Activated naive CD4-positive, alpha-beta T cell treated with anti-CD3 and anti-CD28 coated beads, Interleukin-2, amount 50 U/mL, for 16 hours (primary cell): ENCODE measurements at places on chromosomes 1 and 21.

GRCh38 chr1:70628973-70629372, 217.9 kb downstream of the CTH start:
- DNase-seq = no peak

DNA sequence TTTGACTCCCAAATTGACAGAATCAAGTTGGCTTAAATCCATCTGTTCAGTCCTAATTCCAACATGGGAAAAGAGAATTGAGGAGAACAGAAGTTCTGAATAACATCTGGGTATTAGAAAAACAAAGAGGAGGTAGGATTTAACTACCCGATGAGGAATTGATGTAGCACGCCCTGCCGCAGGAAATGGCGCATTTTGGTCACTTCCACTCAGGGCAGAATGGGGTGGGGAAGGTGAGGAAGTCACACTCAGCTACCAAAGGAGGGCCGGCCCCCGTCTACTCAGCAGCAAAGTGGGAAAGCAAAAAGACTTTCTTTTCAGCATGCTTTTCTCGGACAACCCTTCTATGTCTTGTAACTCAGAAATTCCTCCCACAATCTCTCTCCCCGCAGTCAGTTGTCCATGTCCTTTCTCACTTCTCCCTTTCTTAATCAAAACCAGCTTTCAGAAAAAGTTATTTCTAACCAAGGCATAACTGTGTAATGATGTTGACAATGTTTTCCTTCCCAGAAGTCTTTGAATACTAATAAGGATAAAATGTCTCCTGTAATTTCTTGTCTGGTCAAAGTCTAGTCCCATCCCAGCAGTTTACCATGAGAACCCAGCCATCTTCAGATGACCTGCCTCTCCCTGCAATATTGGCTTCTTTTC, 60.5 kb upstream of the SIPA1L2 start:
- DNase-seq = no peak

- DNase-seq = no peak
Measured at GRCh38 chr1:162984699-162985098, 84.5 kb upstream of the RGS4 start.

DNA sequence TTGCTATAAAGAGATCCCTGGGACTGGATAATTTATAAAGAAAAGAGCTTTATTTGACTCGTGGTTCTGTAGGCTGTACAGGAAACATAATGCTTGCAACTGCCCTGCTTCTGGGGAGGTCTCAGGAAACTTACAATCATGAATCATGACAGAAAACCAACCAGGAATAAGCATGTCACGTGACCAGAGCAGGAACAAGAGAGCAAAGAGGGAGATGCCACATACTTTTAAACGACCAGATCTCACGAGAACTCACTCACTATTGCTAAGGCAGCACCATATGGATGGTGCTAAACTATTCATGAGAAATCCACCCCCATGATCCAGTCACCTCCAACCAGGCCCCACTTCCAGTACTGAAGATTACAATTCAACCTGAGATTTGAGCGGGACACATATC, 49.8 kb upstream of the RCC1 start:
- DNase-seq = no peak

GRCh38 chr1:50424045-50424883, 1.0 kb upstream of the DMRTA2 start:
- DNase-seq = no peak

- no peak for DNase-seq
Measured at GRCh38 chr1:77509051-77509492, 173.4 kb downstream of the ZZZ3 start.

- no peak for DNase-seq
Measured at GRCh38 chr1:53378061-53378460, 50.2 kb upstream of the LRP8 start.

GRCh38 chr1:41802532-41803501, 115.9 kb downstream of the HIVEP3 start:
- DNase-seq = no peak

GRCh38 chr1:200274116-200274515, 135.7 kb downstream of the ZNF281 start:
- no peak for DNase-seq

DNA sequence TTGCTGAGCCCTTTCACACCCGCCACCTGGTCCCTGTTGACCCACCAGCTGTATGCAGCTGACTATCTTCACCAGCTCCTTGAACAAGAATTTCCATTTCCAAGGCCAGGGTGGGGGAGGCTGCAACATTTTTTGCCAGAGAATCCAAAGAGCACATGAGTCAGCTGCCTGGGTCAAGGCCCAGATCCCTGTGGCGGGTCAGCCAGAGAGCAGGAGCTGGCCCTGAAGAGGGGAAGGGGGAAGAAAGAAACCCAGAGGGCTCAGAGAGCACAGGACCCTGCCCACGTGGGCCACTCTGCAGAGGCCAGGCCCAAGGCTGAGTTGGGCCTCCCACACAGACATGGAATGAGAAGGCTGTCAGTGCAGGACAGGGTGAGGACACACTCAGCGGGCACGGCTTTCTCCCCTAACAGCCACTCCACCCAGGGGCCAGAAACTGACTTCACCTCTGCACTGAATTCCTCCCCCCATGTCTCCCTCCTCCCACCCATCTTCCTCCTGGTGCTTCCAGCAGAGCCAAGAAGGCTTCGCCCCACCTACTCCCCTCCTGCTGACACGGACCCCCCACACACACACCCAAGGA, 28.9 kb downstream of the S100A6 start:
- DNase-seq = no peak

- no peak for DNase-seq
Measured at GRCh38 chr1:31259746-31260145, 20.1 kb upstream of the NKAIN1 start.

DNA sequence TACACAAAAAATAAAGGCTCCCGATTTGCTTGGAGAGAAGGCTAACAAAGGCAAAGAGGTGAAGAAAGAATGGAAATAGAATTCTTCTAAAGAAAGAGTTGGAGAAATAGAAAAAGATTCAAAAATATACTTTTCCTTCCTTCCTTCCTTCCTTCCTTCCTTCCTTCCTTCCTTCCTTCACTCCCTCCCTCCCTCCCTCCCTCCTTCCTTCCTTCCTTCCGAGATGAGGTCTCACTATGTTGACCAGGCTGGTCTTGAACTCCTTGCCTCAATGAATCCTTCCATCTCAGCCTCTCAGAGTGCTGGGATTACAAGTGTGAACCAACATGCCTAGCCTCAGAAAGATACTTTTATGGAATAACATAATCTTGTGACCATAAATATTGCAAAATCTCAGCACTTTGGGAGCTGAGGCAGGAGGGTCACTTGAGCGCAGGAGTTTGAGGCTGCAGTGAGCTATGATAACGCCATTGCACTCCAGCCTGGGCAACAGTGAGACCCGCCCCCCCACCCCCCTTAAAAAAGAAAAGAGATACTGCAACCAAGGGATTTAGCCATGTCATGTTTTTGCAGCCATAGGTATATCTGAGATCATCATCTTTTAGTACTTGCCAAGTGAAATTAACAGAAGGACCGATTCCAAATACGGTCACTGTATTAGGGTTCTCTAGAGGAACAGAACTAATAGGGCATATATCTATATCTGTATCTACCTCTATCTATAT, 1.0 kb upstream of the HJV start:
- DNase-seq = no peak

- DNase-seq = no peak
Measured at GRCh38 chr1:226838456-226838855, 32.0 kb upstream of the PSEN2 start.

DNA sequence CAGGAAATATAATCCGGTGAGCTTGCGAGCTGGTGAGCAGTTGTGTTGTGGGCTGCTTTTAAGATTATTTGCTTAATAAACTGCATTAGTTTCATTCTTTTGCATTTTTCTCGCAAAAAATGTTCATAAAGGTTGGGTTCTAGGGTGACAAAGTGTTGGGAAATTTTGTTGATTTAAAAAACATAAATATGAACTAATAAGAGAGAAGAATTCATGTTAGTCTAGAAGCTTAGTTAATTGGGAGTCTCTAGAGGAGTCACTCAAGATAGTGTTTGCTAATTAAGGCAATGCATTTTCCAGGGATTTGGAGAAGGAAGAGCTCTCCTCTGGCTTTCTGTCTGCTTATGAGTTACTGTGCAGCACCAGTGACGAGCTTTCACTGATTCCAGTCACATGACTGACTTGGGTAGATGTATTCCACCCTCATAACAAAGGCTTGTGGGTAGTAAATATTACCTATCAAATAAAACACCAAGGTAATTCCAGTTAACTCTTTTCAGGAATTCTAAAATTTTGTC, 417.0 kb downstream of the PTBP2 start:
- no peak for DNase-seq

GRCh38 chr1:148160343-148161052, 8.4 kb upstream of the NBPF11 start:
- DNase-seq = no peak

GRCh38 chr21:17446737-17447136, 66.1 kb upstream of the CXADR start:
- no peak for DNase-seq

DNA sequence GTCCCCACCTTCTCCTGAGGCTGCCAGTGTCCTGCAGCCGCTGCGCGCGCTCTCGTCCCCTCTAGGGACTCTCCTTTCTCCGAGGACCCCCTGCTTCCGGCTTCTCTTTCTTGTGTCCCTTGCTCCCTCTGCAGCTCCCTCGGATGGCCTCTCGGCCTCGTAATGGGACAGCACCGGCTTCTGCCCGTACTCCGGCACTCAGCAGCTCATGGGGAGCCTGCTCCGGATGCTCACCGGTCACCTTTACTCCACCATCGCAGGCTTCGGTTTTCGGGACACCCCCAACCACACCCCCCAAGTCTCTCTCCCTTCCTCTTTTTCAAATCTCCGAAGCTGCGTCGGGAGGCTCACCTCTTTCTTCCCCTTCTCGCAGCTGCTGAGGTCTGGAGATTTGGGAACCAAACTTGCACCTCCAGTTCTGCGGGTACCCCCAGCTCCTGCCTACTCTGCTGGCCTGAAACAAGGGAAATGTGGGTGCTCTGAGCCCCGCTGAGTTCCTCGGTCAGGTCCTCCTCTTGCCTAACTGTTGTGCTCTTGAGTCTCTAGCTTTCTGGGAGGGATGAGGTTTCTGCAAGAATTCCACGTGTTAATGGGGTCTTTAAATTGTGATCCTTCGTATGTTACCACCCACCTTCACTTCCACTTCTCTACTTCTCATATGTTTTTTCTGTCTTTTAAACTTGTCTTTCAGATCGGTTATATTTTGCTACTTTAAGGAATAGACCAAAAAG, 930 bp downstream of the CDC14A start:
- DNase-seq = peak; percentile 29

DNA sequence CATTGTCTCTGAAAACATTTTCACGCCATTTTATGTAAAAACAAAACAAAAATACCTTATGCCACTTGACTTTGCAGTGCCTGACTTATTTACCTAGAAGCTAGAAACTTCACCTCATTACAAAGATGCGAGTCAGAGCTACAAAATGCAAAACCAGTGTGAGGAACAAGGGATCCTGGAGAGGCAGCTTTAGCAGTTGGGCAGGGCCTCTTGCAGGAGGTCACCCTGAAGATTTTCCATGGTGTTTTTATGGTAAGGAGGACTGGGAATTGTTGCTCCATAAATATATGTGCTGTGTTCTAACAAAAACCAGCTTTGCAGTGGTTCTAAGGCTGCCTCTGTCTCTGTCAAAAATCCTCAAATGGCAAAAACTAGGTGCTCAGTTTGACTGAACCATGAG, 36.4 kb upstream of the TARBP1 start:
- DNase-seq = no peak

DNA sequence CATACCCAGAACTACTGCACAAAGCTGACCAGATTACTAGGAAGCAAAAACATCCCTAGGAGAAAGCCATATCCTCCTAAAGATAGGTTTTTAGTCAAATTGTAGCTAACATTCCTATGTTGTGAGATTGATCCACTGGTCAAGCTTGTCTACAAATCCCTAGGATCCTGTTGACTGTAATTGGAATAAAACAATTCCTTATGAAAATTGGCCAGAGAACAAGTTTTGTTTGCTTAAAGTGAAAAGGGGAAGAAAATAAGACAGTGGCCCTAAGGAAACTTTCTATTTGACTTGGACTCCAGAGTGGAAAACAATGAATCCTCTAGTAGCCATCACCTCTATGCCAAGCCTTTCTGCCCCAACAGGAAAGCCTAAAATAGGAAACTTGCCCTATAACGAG, 645.2 kb upstream of the USP24 start:
- no peak for DNase-seq

GRCh38 chr1:94537254-94537653, 4.3 kb downstream of the F3 start:
- no peak for DNase-seq

DNA sequence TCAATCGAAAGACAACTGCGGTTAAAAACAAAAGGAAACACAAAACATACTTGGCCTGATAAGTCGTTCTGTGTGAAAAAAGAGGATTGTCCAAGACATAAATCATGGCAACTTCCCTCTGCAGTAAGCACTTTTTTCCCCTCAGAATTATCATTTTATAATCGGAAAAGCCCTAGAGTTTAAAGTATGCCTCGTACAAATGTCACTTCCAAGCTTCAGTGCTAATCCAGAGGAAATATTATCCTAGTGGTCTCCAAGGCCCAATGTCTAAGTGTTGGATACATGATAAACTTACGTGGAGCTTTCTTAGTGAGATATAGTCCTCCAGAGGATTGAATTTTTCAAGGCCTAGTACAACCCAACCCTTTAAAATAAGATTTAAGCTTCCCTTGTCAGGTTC, 11.2 kb upstream of the NTMT2 start:
- DNase-seq = no peak

DNA sequence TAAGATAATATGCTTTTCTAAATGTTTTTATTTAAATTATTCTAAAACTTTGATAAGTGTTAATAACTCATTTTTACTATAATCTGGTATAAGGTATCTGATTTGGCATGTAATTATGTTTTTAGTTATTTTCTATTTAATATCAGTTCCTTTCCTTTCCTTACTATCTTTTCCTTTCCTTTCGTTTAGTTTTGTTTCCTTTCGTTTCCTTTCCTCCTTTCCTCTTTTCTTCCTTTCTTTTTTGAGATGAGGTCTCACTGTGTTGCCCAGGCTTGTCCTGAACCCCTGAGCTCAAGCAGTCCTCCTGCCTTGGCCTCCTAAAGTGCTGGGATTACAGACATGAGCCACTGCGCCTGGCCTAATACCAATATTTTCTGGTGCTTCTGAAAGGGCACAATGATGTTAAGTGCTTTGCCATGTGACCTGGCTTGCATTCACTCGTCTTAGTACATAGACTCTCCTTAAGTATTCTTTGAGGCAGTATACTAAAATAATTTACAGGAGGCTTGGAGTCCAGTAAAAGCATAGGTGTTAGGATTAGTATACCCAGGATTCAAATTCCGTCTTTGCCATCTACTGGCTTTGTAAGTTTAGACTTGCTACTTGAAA, 18.7 kb downstream of the MIER1 start:
- DNase-seq = no peak

GRCh38 chr1:164836614-164837018, 277.6 kb downstream of the PBX1 start:
- no peak for DNase-seq

GRCh38 chr1:22317231-22317919, 134.3 kb upstream of the ZBTB40 start:
- no peak for DNase-seq

- no peak for DNase-seq
Measured at GRCh38 chr21:40146216-40146837, 279.1 kb downstream of the PCP4 start.
